ENCODE measurements at places on chromosomes 13 and 19.

DNA sequence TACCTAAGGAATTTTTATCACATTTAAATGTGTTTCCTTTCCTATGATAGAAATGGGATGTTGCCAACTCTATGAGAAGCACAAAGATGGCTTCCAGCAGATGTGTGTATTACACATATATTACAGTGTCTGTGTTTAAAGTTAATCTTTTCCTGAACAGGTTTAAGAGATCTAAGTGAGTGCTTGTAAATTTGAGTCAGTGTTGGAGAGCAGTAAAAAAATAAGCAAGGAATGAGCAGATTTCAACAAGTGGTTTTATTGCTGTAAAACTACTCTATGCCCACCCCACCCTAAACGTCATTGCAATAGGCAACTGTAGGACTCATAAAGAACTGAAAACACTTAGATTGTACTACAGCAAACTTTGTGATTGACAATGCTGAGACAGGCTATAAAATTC is 248.7 kb downstream of the KLF5 start:
- DNase-seq: no peak

GRCh38 chr19:10760273-10760944 is 42.5 kb downstream of the DNM2 start:
- no peak for DNase-seq

GRCh38 chr13:19910336-19911072 is 47.1 kb upstream of the ZMYM5 start:
- no peak for DNase-seq

- DNase-seq: no peak
These were observed 979 bp downstream of the AKAP8 start for GRCh38 chr19:15378534-15379082.

GRCh38 chr13:45695198-45695730 is 6.9 kb upstream of the CBY2 start:
- DNase-seq: no peak

DNA sequence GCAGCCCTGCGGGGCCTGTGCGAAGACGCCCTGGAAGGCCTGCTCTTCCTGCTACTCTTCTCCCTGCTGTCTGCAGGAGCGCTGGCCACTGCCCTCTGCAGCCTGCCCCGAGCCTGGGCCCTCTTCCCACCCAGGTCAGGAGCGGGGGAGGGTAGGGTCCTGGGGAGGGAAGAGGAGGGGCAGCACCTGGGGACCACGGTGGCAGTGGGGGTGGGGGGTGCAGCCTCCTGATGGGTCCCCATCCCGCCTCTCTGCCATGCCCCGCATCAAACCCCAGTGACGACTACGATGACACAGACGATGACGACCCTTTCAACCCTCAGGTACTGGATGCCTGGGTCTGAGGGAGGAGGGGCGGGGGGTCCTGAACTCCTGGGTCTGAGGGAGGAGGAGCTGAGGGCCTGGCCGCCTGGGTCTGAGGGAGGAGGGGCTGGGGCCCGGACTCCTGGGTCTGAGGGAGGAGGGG is 13.4 kb upstream of the LENG8 start:
- no peak for DNase-seq

DNA sequence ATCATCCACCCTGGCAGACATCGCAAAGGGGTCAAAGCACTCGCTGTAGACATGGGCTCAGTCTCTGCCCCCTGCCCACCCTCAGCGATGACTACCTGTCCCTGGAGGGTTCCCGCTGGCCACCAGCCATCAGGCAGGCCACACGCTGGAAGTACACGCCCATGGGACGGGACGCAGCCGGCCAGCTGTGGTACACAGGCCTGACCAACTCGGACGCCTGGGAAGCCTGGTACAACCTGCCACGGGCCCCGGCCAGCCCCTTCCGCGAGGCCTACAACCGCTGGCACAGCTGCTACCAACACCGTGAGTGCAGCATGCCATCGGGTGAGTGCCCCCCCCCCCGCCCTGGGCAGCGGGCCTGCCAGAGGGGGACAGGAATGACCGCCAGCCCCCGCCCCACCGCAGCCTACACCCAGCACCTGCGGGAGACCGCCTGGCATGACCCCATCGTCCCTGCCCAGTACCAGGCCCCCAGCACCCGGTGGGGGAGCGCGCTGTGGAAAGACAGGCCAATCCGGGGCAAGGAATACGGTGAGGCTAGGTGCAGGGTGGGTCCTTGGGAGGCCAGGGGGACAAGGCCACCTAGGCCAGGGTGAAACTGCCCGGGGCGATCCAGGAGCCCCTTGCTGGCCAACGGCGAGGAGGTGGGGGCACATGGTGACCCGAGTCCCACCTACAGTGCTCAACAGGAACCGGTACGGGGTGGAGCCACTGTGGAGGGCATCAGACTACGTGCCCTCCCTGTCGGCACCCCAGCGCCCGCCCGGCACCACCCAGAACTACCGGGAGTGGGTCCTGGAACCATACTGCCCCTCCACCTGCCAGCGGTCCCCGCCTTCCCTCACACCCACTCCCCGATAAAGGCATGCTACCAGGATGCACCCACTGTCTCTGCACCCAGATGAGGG is 4.4 kb downstream of the TEKTIP1 start:
- no peak for DNase-seq

- no peak for DNase-seq
These were observed 799 bp downstream of the PVR start for GRCh38 chr19:44644402-44645016.

DNA sequence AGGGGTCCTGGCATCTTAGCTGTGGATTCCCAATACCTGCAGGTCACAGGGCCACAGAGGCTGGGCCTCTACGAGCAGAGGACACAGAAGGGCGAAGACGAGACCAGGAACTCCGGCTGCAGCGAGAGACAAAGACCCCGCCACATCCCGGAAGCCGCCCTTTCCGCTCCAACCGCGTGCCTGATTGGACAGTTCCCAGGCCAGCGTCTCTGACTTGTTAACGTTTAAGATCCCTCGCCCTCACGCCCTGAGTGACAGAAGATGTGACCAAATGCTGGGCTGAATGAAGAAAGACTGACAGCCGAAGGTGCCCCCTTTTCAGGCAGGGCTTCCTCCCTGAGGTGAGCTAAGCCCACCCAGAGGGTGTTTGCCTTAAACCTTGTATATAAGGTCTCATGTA is at the start of gene ZNF98:
Gene ZNF98, minus strand, starts transcription at position 136 of the 400 bp plus-strand sequence. Its CDS starts 122 bp downstream, at position 14.
- DNase-seq: no peak

DNA sequence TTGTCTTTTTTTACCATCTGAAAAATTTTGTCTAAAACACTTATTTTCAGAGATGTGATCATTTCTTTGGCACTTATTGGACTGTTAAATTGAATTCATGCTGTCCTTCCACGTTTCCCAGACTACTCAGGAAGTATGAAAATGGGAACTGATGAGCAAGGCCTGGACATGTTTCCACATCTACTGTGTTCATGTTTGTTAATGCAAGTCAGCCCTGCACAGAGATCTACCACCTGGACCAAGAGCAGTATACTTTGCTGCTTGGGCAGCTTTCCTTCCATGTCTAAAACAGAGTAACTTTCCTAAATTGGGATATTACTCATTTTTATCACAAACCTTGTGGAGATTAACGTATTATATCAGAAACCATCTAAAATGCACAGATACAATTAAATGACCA is 687.4 kb downstream of the DIAPH3 start:
- DNase-seq: no peak

GRCh38 chr19:12163826-12164225 is 930 bp downstream of the ZNF136 start:
- no peak for DNase-seq

- DNase-seq: no peak
These were observed 112.5 kb downstream of the ESD start for GRCh38 chr13:46684287-46685001.

GRCh38 chr19:32407004-32407992 is 1.7 kb downstream of the DPY19L3 start:
- no peak for DNase-seq

DNA sequence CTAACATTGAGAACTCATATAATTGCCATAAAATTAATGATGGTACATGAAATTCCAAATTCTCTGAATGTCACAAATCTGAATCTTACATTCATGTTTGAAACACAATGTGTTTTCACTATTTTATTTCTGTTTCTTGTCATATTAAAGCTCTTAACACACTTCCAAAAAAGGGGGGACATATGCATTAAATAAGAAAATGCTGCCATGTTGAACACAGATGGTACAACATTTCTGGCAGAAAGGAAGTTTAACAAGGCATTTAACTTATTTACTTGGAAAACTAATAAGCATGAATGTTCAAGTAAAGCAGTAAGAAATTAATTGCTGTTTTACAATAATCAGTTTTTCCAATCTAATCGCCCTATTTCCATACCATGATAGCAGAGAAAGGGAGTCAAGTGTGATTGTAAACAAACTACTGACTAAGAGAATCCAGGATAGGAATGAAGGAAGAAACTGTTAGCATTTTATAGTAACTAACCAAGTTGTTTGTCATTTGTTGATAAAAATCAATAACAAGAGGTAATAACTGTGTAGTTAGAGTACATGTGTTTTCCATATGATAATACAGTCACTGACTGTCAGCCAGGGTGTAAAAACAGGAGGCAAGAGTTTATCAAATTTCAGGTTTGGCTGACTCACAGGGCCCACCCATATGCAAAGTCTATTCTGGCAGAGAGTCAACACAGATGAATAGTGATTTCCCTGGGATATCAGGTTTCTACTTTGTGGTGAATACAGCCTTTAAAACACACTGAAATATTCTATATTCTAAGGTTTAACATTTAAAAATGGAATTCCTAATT is 5.7 kb upstream of the FOXO1 start:
- DNase-seq: no peak

DNA sequence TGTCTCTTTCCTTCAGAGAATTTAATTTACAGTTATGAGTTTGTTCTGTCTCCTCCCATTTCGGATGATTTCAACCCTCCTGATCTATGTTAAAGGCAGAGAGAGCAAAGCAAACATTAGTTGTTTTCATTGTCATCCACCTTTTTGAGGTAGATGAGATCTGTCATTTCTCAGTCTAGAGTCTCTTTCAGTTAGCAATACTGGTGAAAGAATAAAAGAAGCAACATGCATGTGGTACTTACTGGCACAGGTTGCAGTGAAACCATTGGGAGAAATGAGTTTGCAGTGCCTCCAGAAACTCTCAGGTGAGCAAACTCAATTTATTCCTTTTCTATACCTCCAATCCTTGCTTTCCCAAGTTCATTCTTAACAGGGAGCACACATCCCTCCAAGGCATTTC is 99.4 kb downstream of the RBM26 start:
- DNase-seq: no peak

- DNase-seq: no peak
These were observed 711 bp downstream of the FUT2 start for GRCh38 chr19:48696353-48697010.

DNA sequence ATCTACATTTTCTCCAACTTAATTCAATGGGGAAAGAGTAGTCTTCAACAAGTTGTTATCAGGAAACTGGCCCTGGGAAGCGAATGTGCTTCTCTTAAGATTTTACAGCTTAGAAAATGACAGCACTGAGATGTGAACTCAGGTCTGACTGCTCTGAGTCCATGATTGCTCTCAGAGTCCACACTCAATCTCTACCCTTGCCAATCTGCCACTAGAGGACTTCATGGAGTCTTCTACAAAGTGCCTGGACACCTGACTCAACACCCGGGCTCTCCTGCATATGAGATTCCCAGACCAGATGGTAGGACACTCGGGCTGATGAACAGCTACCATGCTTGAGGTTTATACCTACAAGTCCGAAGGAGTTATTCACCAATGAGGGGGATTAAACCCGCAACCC is 74.8 kb downstream of the ABCC4 start:
- no peak for DNase-seq

- DNase-seq: no peak
These were observed 11.1 kb downstream of the SLC7A10 start for GRCh38 chr19:33214596-33214995.

- DNase-seq: no peak
These were observed 290.9 kb upstream of the SOX21 start for GRCh38 chr13:95003019-95003813.

DNA sequence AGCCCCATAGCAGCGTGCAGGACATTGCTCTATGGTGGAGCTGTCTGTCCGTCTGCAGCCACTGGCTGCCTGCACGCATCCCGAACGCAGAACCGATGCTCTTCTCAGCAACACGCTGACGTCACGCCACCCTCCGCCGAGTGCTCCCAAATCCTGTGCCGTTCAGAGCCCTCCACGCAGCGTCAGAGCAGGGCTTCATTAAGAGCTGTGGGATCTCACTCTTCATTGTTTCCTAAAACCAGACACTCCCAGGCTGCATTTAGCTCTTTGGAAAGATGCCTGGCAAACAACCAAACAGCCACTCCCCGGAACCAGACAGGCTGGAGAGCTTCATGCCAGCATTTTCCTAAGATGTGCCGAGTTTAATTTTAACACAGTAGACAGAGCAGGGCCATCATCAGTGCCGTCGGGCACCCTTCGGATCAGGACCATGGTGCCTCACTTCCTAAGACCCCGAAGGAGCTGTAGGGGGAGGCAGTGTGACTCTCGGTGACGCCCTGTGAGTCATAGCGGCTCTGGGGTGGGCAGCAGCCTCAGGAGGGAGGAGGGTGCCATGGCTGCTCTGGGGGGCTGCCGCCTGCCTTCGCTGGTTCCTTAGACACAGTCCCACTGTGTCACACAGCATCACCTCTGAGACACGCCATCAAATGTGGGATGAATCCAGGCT is 131.5 kb upstream of the MCF2L start:
- no peak for DNase-seq

DNA sequence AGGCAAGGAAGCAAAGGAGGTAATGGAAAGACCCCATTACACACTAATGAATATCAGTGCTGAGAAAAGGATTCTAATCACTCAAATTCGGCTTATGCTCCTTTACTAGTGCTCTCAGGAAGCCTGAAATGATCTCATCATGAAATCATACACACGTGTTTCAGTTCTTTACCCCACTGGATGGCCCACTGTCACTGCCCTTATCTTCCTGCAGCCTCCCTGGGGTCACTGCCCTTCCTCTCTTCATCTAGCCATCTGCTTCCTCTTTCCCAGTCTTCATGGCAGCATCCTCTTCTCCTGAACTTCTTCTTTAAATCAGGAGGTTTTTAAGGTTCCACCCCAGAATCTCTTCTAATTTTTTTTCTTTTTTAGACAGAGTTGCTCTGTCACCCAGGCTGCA is 27.9 kb upstream of the EEF1AKMT1 start:
- DNase-seq: no peak

GRCh38 chr13:113398963-113399754 is 35.2 kb upstream of the GRTP1 start:
- DNase-seq: no peak

DNA sequence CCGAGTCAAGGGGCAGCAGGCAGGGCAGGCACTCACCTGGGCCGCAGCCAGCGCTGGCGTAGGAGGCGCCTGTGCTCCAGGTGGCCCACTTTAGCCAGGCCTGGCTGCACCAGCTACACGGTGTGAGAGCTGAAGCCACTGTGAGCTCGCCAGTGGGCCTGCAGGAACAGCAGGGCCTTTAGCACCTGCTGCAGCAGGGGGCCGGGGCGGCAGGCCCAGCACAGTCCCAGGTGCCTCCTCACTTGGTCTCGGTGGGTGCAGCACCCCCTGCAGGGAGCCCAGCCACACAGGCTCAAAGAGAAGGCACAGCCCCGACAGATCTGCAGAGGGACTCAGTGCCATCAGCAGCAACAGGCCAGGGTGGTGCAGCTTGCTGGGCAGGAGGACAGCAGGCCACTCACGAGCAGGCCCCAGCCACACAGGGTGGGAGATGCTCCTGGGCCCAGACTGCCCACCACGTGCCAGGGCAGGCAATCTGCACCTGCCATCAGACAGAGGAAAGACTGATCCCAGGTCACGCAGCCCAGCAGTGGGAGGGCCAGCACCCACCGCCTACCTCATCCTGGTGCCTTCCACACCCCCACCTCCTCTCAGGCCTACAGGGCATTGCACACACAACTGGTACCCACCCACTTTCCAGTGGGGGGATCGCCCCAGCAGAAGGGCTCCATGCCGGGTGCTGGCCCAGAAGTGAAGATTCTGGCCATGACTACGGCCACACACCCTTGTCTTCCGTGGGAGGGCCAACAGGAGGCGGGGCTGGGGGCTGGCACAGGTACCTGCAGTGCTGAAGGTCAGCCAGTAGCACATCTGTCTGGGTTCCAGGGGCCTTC is 15.8 kb downstream of the ARHGAP33 start:
- no peak for DNase-seq
